ENCODE measurements at places on chromosomes 3 and 15.

- DNase-seq = no peak
These were observed 19.7 kb downstream of the MGLL start for GRCh38 chr3:127802606-127803005.

GRCh38 chr3:71586810-71587242 lies 3.3 kb upstream of the FOXP1 start:
- no peak for DNase-seq

DNA sequence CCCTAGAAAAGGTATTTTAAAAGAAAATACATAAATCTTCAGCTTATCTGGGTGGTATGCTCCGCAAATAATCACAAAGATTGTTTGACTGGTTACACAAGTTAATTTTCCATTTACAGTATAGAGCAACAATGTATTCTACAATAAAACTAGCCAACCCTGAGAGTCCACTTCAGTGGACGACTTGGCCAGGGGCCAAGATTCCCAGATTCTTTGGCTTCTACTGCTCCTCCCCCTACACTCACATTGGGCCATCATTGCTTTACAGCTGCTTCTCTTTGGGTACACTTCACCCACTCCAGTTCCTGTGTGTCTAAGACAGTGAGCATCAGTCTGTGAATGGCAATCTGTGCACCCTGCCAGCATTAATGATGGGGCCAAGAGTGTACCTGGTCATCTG lies 17.2 kb upstream of the PRICKLE2 start:
- no peak for DNase-seq

DNA sequence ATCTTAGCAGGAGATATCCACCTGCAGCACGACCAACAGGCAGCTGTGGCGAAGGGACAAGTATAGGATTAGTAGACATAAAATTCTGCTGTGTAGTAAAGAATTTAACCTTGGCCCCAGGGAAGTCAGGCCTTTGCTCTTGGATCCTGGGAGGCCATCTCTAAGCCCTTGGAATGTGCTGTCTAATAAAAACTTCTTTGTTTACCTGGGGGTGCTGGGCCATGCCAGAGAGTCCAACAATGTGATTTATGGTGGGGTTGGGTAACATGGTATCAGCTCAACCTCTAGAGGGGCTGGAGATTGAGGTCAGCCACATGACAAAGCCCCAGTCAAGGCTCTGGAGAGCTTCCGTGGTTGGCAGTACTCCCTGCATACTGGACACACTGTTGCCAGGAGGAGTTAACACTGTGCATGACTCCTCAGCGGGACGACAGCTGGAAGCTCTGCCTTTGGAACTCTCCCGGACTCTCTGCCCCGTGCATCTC lies 52.4 kb downstream of the HEG1 start:
- DNase-seq = no peak

DNA sequence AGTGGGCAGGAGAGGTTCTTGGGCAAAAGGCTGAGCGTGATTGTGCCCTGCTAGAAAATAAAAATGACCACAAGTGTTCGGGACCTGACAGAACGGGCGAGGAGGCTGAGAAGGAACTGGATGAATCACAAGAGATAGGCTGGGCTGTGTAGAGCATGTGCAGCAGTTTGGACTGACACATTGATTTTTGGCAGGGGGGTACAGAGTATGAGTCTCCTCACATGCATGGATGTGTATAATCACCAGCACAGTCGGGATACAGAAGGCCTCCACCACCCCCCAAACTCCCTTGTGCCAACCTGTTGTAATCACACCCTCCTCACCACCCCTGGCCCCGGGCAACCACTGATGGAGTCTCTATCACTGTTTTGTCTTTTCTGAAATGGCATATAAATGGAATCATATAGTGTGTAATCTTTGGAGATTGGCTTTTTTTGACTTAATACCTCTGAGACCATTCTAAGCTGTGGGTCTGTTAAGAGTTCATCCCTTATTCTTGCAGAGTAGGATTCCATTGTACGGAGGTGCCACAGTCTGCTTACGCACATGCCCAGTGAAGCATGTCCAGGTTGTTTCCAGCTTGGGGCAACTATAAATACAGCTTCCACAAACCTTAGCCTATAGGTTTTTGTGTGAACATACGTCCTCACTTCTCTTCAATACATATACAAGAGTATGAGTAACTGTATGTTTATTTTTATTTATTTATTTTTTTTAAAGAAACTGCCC lies 438.8 kb downstream of the FOXP1 start:
- no peak for DNase-seq

GRCh38 chr3:41029356-41029755 lies 169.9 kb upstream of the CTNNB1 start:
- no peak for DNase-seq

GRCh38 chr3:94305835-94306611 lies 243.2 kb downstream of the NSUN3 start:
- DNase-seq = no peak

DNA sequence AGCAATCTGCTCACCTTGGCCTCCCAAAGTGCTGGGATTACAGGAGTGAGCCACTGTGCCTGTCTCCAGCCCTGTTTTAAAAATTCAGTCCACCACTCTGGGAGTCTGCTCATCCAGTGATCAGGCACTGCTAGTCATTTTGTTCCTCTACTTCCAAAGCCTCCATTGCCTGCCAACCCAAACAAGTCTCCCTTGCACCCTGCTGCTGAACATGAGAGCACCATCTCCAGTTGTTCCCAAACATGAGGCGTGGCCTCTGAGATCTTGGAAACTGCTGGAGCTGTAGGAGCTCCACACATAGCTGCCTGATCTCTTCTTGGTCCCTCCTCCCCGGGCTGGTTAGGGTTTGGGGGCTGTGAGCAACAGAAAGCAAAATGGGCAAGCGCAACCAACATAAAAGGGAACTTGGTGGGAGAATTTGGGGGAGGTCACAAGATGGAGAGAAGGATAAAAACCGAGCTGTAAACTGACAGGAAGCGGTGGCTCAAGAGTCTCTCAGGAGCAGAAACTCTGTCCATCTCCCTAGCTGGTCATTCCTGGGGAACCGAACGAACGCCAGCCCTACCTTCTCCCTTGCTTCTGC lies 49.6 kb upstream of the TLE3 start:
- no peak for DNase-seq

GRCh38 chr3:115760716-115761115 lies 137.4 kb downstream of the GAP43 start:
- DNase-seq = no peak

- no peak for DNase-seq
These were observed 190.2 kb upstream of the DPH6 start for GRCh38 chr15:35736150-35736549.

DNA sequence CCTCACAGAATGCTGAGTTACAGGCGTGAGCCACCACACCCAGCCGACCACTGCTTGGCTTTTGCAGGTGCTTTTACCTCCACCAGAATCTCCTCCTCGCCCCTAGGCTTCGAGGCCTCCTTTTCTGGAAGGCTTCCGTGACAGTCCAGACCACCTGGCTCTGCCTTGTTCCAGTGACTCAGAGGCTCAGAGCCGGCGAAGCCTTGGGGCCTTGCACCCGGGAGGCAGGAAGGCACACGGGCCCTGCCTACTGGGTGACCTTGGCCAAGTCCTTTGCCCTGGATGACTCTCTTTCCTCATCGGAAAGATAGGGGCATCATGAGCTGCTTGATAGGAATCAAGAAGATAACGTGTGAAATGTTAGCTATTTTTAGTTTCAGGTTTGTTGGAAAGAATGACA lies 31.3 kb upstream of the FURIN start:
- no peak for DNase-seq

Measured in NCI-H460 (cell line).